EH (cell line): ENCODE measurements at places on chromosomes 2 and 18.

DNA sequence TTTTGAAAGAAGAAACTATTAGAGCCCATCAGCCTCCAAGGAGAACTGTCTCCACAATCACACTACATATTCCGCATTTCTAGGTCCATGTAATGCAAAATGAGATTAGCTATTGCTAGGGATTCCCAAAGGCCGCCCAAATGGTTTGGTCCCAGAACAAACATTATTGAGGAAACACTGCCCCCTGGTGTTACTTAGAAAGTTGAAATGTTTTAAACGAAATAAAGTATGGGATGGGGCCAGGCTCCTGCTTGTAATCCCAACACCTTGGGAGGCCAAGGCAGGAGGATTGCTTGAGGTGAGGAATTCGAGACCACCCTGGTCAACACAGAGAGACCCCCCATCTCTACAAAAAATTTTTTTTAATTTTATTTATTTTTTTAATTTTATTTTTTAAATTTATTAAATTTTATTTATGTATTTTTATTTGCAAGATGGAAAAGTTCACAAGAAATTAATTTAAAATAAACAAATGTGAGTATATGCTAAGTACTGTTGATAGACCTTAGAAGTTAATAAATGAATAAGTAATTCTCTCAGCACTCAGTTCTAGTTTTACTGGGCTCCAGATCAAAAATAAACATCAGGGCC lies 5.5 kb downstream of the NHEJ1 start:
- DNase-seq = peak; percentile 78

DNA sequence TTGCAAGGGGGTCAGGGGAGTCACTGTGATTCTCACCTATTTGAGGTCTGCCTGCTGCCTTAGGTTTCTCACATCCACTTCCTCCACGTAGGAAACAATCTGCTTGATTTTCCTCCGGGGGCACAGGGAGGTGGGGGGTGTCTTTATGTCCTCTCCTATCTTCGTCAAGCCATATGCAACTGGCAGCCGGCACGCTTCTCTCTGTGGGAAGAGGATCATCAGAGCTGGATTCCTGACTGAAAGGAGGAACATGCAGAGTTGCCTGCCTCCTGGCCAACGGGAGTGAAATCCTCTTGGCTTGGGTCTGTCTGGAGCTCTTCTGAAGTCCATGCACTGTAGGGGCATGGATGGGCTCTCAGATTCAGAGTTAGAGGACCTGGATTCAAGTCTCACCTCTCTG lies 43.1 kb upstream of the ACVR1 start:
- DNase-seq = no peak

- peak; percentile 8 for DNase-seq
These were observed 292.1 kb upstream of the KLHL29 start for GRCh38 chr2:23092831-23093230.

DNA sequence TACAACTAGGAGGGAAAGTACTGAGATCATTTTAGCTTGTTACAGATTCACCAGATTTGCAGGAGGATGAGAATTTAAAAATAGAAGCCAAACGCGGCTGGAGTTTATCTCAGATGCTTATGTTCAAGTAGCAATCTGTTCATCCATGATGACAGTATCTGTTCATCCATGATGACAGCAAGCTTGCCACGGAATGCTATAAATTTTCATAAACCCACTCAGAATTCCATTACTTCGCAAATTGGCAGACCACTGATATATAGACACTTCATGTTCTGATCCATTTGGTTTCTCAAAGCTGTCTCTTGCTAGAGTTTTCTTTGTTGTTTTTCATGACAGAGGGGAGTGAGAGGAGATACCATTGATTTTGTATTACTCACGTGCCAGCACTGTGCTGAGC lies 84.2 kb downstream of the GAREM1 start:
- DNase-seq = no peak

GRCh38 chr18:61360404-61361383 lies 27.5 kb downstream of the CDH20 start:
- no peak for DNase-seq

DNA sequence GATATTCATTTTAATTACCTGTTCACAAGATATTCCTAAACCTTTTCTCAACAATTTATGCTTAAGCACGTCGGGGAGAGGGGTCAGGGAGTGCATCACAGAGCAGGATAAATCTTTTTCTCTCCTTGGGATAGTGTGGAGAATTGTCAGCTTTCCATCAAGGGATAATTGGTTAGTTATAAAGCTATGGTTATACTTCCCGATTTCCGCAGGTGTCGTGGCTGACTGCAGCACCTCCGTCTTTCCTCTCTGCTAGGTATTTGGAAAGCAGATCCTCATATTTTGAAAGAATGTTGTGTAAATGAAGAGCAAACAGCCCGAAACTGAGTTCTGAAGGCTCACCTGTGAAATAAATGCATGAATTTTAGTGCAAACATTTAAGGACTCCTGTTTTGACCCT lies 778 bp downstream of the DYNC2LI1 start:
- DNase-seq = no peak

DNA sequence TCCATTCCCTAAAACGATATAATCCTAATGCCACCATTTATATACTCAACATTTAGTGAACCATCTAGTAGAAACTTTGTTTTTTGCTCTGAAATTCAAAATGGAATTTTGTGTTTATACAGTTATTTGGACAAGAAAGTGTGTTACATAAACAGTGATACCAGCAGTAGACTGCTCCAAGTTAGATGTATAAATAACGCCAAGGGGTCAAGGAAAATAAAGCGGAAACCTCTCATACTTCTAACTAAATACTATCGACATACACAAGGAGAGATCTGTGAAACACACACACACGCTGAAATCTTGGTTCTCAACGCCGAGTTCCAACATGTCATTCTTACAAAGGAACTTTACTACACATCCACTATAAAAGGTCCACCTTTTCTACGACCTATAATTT lies 1.2 kb downstream of the TXNL1 start:
- peak; percentile 19 for DNase-seq

DNA sequence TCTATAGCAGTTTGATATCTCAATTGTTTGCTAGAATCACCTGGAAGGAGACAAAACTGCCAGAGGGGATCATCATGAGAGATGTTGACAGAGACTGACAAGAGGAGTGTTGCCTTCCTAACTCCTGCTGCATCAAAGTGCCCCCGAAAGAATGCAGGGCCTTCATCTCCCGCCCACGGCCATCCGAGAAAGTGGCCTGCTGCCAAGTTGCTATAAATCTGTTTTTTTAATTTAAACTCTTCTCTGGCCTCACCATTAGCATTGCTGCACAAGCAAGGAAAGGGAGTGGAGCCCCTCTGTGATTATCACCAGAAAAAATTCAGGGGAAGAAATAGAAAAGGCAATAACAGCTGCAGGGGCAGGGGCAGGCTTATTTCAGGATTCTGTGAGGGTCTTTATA lies 238.1 kb upstream of the EPHA4 start:
- no peak for DNase-seq

- no peak for DNase-seq
These were observed 1093.0 kb upstream of the GYPC start for GRCh38 chr2:125562924-125563323.

GRCh38 chr2:189347540-189347939 lies 93.7 kb upstream of the WDR75 start:
- peak; percentile 96 for DNase-seq

DNA sequence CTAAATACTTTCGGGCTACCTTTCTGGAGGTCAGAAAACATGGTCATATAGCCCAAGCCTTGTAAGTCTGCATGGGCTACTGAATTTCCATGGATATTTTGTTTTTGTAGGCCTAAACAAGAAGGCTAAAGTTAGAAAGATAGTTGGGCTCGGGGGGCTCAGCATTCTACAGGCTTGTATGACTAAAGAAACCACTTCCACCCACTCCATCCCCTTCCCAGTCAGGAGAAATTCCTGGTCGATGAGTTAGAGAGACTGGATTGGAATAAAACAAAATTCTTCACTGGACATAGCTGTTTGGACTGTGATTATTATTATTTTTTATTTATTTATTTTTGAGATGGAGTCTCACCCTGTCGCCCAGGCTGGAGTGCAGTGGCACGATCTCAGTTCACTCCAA lies 539.4 kb upstream of the TNP1 start:
- peak; percentile 81 for DNase-seq

- DNase-seq = peak; percentile 9
These were observed 137.9 kb downstream of the ICOS start for GRCh38 chr2:204074456-204074855.
